Stimulated activated CD4-positive, alpha-beta T cell treated with anti-CD3 and anti-CD28 coated beads, TNF-alpha, amount 100 ng/mL, for 48 hours (primary cell): ENCODE measurements at places on chromosomes 2 and 18.

DNA sequence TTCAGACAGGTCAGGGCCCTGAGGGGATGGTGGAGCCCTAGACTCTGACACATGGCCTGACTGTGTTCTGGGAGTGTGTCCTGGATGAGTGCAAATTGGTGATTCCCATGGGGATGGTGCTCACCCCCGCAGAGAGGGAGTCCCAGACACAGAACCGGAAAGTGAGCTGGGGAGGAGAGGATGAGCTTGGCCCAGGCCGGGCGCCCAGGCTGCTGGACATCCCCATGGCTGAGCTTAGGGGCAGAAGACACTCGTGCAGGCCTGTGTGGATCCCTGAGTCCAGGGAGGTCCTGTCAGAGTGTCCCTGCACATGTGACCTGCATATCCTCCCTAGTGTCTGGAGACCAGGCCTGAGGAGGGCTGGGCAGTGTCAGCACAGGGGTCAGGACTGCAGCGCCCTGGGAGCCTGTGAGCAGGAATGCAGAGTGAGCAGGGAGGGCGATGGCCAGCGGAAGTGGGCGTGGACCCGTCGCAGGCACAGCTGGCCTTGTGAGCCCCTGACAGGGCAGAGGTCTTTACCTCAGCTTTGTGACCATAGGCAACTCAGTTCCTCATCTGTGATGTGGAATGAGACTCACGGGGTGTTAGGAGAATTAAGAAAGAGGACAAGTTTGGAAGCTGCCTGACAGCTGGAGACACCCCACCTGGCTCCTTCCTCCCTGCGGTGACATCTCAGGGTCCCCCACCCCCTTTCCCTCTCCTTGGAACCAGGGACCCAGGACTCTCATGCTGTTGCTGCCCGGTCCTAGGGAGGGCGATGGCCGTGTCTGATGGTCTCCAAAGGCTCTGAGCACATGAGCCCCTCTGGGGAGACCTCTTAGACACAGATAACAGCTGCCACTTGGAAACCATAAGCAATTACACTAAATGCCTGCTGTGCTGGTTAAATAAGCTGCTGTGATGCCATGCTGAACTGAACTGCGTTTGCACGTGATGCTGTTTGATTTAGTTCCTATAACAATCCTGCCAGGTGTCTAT, 62.6 kb upstream of the HS6ST1 start:
- no peak for DNase-seq

GRCh38 chr2:146916914-146917313, 927.9 kb upstream of the ACVR2A start:
- DNase-seq: no peak

DNA sequence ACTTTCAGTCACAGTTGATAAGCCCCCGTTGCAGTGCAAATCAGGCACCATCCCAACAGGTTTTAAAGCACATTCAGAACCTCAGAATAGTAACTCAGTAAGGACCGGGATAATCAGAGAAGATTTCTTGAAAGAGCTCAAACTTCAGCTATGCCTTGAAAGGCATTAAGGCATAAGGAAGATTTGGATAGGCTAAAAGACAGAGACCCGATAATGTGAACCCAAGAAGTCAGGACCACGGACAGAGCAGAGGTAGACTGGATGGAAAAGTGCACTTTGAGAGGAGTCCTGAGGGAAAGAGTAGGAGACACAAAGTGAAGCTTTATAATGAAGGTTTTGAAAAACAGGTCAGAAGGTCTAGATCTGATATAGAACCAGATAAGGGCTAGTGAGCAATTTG, 36.9 kb upstream of the KLF7 start:
- no peak for DNase-seq

DNA sequence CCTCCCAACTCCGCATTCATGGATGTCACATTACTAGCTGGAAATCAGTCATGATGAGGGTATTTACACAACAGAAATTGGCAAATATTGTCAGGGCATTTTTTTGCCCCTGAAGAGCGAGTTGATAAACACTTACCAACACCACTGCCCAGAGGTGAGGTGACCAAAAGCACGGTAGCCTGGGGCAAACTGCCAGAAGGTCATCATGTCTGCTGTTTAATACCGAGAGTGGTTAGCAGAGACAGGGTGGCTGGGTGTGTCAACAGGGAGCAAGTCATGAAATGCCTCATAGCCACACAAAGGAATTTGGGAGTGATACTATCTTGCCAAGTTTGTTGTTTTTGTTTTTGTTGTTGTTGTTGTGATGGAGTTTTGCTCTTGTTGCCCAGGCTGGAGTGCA, 37.0 kb upstream of the EPC2 start:
- DNase-seq: no peak

- no peak for DNase-seq
Observed at GRCh38 chr2:159362816-159363251, 76.3 kb upstream of the WDSUB1 start.

DNA sequence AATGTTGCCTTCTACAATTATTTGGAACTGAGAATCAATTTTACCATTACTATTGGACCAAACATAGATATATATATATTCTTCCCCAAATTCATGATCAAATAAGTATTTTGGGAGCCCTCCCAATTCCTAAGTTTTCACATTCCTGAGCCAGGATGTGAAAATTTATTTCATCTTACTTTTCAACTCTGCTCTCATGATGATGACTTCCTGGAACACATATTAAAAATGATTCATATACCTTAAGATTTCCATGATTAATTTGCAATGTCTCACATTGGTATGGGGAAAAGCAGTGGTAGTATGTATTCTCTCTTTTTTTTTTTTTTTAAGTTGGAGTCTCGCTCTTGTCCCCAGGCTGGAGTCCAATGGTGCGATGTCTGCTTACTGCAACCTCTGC, 596.1 kb upstream of the ZEB2 start:
- DNase-seq: no peak

- peak; percentile 43 for DNase-seq
Observed at GRCh38 chr18:46917108-46917802, at the start of the genes KATNAL2 and PIAS2. Gene KATNAL2 (plus strand): TSS chr18:46917602. CDS start chr18:46946873, 29,271 bp downstream. Gene PIAS2 (minus strand): TSS chr18:46917507. CDS start chr18:46917345, 162 bp downstream.

DNA sequence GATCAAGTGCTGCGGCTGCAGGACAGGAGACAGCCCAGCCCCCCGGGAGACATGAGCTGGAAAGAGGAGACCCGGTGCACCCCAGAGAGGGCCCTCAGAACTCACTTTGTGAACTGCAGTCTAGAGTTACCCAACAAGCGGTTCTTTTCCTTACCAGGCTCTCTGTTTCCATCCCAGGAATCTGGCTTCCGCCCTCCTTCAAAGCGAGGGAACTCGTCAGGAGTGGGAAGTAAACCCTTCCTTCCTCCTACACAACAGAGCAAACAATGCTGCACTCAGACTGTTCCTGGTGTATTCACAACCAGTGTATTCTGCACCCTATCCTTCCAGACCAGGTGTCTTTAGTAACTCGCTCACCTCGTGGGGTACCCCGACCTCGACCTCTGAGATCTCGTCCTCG, 8.0 kb downstream of the SFT2D3 start:
- no peak for DNase-seq

- DNase-seq: peak; percentile 56
Observed at GRCh38 chr2:96527286-96528005, 9.1 kb upstream of the ARID5A start.

DNA sequence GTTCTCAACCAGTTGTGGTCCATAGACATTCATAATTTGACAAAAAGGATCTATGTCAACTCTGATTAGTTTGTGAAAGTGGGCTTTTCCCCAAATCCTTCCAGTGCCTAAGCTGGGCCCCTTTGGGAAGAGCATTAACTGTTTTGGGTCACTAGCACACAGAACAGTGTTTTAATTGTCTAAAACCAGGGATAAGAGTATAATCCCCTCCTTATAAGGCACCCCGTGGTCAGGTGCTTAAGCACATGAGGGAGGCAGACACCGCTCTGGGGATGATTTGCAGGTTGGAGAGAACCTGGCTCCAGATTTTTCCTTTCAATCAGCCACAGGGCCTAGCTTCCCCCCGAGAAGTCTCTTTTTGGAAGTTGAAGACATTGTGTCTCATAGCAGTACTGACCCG, 53.6 kb upstream of the RFX8 start:
- no peak for DNase-seq
